ENCODE measurements at places on chromosomes 3 and 15.
A peak's percentile ranks its signal among the peaks of the same experiment; 100 is the strongest.

- DNase-seq = no peak
Observed at GRCh38 chr3:178170698-178171535, 365.3 kb upstream of the KCNMB2 start.

- no peak for DNase-seq
Observed at GRCh38 chr3:99542767-99543518, 95.5 kb upstream of the COL8A1 start.

- no peak for DNase-seq
Observed at GRCh38 chr3:29486096-29486495, 205.2 kb downstream of the RBMS3 start.

- DNase-seq = no peak
Observed at GRCh38 chr3:77939726-77940125, 899.8 kb downstream of the ROBO2 start.

DNA sequence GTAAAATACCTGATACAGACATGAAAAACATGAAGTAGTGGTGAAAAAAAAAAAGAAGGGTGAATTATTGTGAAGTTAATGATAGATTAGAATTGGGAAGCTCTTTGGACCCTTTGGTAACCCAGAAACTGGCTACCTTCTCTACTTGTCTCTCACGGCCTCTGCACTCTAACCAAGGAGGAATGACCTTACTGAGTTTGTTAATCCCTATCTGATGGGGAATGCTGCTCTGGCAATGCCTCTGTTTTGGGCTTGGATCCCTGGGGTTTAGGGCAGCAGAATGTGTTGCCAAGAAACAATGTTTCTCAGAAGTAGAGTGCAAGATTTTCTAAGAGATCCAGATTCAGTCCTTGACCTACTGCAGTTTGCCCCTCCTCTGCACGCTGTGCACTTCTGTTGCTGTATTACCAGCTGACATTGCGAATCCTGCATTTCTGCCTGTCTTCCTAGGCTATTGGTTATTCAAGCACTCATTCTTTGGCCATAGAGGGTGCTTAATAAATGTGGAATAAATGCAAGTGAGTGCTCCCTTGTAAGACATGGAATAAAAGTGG, 49.2 kb upstream of the MAP3K13 start:
- DNase-seq = no peak

DNA sequence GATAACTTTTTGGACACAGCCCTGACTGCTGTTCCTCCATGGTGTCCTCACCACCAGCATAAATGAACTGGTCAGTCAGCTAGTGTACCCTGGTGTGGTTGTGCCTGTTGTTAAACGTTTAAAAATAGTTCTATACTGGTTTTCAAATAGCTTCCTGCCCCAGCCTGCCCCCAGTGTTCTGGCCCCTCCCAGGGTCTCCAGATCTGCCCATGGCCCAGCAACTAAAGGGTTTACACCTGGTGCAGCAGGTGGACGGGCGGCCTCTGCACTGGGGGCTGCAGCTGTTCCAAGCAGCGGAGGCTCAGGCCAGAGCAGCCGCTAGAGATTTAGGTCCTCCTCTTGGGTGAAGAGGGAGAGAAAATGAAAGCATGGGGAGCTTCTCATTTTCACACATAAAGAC, 6.1 kb upstream of the NR2E3 start:
- DNase-seq = no peak

DNA sequence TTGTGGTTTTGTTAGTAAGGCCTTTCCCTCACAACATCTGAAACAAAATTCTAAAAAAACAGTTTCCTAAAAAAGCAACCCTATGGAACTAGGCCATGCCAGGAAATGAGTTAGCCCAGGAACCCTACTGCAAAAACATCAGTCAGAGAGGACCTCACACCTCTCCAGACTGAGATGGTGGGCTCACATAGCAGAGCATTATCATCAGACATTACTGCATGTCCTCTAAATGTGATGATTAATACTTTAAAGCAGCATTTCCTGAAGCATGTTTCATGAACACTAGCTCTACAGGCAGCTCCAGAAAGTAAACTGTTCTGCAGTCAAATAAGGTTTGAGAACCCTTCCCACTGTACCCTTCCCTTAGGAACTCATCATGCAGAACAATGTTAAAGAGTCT, 232.3 kb upstream of the MRPL3 start:
- DNase-seq = no peak

GRCh38 chr3:114902691-114903101, 244.4 kb downstream of the ZBTB20 start:
- DNase-seq = peak; percentile 71

DNA sequence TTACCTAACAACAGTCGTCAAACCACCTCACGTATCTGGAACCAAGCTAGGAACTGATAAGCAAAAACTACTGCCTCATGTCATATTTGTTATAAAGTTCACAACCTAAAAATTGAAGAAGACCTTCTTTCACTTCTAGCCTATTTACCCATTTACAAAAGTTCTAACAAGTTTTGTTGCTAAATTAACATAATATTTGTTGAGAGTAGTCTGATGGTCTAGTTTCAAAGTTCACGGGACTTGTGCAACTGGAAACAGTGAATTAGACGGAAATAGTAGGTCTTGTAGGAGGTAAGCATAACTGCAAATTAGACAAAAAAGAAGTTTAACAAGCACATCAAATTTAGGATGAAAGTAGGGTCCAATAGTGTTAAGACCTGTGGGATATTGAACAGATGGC, 51.9 kb downstream of the CCR4 start:
- no peak for DNase-seq

GRCh38 chr15:80154336-80154735, 1.5 kb downstream of the FAH start:
- DNase-seq = no peak

GRCh38 chr3:33124638-33125037, 10.8 kb downstream of the CRTAP start:
- DNase-seq = no peak

GRCh38 chr15:51935466-51936104, 36.0 kb downstream of the LEO1 start:
- no peak for DNase-seq

GRCh38 chr15:50687302-50687902, 805 bp upstream of the TRPM7 start:
- no peak for DNase-seq

DNA sequence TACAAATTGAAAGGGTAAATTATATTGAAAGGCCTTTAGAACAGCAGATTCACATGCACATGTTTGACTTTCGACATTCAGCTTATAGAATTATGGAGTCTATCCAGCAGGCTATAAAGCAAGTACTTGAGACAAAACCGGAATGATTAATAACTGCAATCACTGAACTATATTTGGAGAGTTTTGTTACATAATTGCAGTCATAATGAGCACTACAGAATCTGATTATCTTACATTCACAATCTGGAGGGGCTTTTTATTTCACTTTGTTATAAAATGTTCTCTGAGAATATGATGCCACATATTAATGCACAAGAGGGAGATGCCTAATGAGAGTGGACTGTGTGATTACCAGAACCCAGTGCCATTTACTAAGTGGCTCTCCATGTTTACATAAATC, 64.3 kb downstream of the NSUN3 start:
- no peak for DNase-seq

DNA sequence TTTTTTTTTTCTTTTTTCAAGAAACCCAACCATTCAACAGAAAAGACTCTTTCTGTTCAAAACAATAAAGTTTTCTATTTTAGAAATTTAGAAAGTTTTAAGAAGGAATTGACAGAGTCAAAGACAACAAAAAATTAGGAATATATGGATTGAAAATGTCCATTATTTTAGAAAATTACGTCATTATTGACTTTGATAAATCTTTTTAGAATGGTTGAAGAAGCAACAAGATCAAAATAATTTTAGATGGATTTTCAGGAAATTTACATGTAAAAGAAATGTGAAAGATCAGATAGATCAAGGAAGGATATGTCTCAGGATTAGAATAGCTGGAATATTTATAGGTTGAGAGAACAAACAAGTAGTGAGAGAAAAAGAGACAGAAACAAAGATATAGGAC, 8.4 kb upstream of the KCNH8 start:
- no peak for DNase-seq

- DNase-seq = no peak
Observed at GRCh38 chr3:147038481-147038880, 367.9 kb downstream of the ZIC4 start.

- no peak for DNase-seq
Observed at GRCh38 chr3:6655275-6655674, 205.6 kb upstream of the GRM7 start.

GRCh38 chr15:55588815-55589115, 620 bp upstream of the PYGO1 start:
- no peak for DNase-seq

GRCh38 chr3:134877788-134878187, 82.7 kb downstream of the EPHB1 start:
- no peak for DNase-seq

DNA sequence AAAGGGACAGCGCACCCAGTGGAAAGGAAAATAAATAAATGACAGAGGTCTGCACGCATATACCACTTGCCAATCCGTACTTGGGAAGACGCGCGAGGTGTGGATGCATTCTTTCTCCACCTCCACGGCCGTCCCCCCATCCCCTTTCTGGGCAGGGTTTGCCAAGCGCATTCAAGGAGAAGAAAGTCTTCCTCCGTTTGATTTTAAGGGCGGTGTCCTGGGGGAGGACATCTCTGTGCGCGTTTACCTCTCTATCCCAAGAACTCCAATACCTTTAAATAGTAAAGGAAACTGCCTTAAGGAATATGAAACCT, 576 bp upstream of the MB21D2 start:
- no peak for DNase-seq

- DNase-seq = no peak
Observed at GRCh38 chr3:156611870-156612494, 57.1 kb upstream of the SSR3 start.

DNA sequence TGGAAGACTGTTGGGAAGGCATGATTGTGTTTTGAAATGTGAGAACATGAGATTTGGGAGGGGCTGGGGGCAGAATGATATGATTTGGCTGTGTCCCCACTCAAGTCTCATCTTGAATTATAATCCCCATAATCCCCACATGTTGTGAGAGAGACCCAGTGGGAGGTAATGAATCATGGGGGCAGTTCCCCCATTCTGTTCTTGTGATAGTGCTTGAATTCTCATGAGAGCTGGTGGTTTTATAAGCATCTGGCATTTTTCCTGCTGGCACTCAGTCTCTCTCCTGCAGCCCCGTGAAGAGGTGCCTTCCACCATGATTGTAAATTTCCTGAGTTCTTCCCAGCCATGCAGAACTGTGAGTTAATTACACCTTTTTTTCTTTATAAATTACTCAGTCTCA, 430.5 kb downstream of the OTOL1 start:
- DNase-seq = no peak

DNA sequence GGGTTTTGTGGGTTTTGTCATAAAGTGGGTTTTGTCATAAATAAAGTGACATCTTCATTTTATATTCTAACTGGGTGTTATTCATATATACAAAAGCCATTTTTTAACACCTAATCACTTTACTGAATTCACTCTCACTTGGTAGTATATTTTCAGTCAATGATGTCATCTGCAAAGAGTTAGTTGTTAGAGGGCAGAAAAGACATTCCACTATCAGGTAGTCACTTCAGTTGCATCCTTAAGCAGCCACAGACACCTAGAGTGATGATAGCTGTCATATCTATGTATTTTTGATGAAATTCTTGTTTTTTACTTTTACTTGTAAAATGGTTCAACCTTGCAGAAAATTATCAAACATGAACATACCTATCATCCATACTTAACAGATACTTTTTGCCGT, 89.0 kb downstream of the DHX36 start:
- no peak for DNase-seq

DNA sequence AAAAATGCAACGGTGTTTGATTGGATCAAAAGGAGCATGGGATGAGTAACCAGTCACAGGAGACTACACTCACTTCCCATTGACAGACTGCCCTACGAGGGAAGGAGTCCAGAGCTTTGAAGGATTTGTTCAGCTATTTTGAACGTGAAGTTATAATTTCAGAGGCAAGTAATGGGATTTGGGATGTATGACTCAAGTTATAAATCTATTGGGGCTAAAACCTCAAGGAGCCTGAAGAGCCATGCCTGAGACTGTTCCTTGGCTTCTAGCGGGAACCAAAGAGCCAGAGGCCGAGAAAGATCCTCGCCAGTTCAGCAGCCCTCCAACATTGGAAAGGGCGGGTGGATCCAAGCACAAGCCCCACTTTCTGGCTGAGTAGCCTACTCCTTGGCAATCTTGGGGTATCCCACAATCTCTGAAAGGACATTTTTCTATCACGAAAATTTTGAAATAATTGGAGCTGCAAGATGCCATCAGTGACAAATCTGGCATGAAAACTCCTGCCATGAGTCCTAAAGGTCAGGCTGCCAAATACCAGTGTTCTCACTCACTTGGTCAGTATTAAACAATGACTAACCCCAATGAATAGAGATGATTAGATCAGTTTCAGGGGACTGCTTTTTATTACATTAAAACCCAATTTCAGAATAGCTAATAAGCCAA, 48.6 kb upstream of the SLCO2A1 start:
- peak; percentile 7 for DNase-seq

DNA sequence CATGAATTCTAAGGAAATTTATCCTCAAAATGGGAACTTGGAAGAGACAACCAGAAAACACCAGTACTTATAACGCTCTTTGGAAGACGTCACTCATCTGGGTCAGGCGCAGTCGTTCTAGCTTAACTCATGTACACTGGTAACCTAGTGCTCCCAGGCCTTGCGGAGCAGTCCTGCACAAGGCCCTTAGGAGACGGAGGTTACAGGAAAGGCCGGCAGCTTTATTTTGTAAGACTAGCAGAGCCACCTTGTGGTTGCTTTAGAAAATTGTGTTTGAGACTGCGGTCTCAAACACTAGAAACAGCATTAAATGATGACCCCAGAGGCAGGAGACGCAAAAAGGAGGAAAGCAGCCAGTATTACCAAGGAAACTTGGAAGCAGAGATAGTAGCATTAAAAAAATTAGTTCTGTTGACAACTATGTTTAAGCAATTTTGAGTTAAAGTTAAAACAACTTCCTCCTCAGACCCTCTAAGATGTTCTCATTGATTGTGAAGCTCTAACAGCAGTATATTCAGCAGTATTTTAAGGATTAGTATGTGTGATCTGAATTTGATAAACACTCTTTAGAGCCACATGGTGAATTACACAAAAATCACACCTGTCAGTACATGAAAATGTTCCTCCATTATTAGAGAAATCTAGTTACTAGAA, 141.9 kb upstream of the C2CD4B start:
- peak; percentile 87 for DNase-seq

GRCh38 chr3:48628277-48629017, 6.8 kb downstream of the SLC26A6 start:
- no peak for DNase-seq

- no peak for DNase-seq
Observed at GRCh38 chr3:63351159-63352007, 73.3 kb downstream of the SYNPR start.

- no peak for DNase-seq
Observed at GRCh38 chr3:45109771-45110508, 36.2 kb downstream of the CDCP1 start.
